ENCODE measurements at places on chromosomes 13 and 19. TPM values are rescaled to one million over a fixed set of nuclear protein-coding genes. Genes with fewer than 3 reads are reported as not detected.

Gene GRK1
- not detected for total RNA-seq

- no peak for DNase-seq
These were observed 20.8 kb upstream of the ZNRF4 start for GRCh38 chr19:5434351-5434917.

DNA sequence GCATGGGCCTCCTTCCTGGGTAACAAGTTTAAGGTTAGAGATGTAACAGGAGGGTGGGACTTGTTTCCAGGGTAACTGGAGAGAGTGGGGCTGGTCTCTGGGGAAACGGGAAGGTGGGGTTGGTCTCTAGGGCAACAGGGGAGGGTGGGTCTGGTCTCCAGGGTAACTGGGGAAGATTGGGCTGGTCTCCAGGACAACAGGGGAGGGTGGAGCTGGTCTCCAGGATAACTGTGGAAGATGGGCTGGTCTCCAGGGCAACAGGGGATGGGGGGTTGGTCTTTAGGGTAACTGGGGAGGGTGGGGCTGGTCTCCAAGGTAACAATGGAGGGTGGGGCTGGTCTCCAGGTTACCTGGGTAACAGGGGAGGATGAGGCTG lies 36.5 kb downstream of the SPTBN4 start:
- DNase-seq, result no peak

Gene MAP3K10
- total RNA-seq, result 21.7 TPM

- DNase-seq, result no peak
These were observed 122.0 kb upstream of the FNDC3A start for GRCh38 chr13:48853728-48854102.

DNA sequence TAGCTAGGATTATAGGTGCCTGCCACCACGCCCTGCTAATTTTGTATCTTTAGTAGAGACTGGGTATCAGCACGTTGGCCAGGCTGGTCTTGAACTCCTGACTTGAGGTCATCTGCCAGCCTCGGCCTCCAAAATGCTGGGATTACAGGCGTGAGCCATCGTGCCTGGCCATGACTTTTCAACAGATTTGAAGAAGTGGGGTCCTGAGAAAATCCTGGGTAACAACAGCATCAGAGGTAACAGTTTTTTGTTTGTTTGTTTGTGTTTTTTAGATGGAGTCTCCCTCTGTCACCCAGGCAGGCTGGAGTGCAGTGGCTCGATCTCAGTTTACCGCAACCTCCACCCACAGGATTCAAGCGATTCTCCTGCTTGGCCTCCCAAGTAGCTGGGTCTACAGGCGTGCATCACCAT lies 3.7 kb downstream of the JUNB start:
- DNase-seq, result no peak

- DNase-seq, result no peak
These were observed 102.1 kb downstream of the VWA8 start for GRCh38 chr13:41858780-41859179.

Gene GJA3
- 0.39 TPM for total RNA-seq

DNA sequence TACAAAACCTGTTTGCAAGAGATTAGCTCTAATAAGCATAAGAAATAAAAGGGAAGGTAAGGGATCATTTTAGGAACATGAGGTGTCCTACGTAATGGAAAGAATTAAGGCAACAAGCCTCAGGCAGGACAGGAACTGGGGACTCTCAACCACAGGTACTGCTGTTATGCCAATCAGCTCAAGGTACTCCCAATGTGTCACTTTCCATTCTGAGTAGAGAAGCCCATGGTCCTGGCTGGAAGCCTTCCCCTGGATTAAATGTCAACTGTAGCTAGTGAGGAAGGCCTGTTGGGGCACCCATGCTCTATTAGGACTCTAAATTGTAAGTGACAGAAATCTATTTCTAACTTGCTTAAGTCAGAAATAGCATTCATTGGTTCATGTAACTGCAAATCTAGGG lies 134.6 kb downstream of the DPF1 start:
- no peak for DNase-seq

Gene ANGPTL4
- 124 TPM for total RNA-seq

DNA sequence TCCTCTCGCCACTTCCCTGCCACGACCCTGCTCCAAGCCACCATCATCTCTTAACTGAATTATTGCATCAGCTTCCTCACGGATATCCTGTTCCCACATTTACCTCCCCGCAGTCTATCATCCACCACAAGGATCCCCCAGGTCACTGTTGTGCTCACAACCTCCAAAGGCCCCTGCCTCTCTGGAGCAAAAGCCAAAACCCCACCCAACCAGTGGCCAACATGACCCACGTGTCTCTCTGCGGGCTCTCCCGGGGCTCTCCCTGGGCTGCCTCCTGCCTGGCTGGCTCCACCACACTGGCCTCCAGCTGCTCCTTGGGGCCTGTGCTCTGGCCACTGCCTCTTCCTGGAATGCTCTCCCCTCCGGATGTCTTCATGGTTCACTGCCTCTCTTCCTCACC lies 809.3 kb downstream of the UQCRFS1 start:
- no peak for DNase-seq

Gene CEACAM3
- not detected for total RNA-seq

- no peak for DNase-seq
These were observed 6.2 kb upstream of the ZNF497 start for GRCh38 chr19:58368561-58369360.

Gene PABPC3
- 0.05 TPM for total RNA-seq

DNA sequence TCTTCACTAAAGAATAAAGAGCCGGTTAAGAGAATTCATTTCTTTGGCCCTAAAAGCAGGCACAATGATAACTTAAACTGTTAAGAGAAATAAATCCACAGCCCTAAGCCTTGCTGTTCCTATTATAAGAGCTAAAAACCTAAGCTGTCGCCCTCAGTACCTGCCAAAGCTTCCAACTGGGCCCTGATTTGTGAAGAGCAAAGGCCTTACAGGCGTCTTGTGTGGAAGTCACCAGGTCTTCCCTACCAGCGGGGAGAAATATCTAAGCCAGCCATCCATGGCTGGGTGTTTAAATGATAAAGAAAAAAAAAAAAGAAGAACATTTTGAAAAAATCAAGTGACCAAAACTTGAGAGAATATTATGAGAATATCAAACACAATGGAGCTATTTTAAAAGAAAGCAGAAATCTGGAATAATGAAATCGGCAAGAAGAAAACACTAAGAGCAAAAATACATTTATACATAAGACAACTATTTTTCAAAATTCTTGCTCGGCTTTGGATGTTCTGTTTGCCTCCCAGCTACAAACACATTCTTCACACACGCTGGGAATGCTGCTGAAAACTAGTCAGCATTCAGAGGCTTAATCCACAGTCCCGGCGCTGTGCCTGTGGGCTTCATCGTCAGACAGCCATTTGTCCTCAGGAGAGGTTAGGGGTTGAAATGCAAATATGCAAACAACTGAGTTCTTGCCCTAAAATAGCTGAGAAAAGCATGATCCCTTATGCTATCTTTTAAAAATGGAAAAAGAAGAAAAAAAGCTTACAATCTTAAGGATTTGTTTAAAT lies 89.8 kb upstream of the LSM14A start:
- no peak for DNase-seq

DNA sequence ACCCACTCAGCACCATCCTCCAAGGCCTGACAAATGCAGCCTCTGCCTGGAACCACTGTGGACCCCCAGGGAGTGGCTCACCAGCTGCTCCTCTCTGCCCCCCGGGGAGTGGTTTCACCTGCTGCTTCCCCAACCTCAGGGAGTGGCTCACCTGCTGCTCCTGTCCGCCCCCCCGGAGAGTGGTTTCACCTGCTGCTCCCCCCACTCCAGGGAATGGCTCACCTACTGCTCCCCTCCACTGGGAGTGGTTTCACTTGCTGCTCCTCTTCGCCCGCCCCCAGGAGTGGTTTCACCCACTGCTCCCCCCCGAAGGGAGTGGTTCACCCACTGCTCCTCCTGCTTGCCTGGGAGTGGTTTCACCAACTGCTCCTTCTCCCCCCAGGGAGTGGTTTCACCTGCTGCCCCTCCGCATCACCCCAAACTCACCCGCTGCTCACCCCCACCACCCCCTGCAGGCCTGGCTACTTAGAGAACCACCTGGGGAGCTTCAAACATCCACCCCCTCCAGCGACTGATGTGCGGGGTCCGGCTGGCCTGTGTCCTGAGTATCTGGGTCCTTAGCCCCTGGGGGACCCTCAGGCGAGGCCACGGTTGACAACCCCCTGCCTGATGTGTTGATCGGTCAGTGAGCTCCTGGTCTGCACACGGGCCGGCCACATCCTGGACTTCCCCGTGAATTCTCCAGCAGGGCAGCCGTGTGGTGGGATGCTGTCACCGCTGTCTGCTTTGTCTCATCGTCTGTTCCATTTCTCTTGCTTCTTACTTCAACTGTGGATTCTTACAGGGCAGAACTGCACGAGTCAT lies 14.6 kb upstream of the TMEM255B start:
- no peak for DNase-seq

- no peak for DNase-seq
These were observed 1490.3 kb downstream of the UQCRFS1 start for GRCh38 chr19:27722625-27723024.

DNA sequence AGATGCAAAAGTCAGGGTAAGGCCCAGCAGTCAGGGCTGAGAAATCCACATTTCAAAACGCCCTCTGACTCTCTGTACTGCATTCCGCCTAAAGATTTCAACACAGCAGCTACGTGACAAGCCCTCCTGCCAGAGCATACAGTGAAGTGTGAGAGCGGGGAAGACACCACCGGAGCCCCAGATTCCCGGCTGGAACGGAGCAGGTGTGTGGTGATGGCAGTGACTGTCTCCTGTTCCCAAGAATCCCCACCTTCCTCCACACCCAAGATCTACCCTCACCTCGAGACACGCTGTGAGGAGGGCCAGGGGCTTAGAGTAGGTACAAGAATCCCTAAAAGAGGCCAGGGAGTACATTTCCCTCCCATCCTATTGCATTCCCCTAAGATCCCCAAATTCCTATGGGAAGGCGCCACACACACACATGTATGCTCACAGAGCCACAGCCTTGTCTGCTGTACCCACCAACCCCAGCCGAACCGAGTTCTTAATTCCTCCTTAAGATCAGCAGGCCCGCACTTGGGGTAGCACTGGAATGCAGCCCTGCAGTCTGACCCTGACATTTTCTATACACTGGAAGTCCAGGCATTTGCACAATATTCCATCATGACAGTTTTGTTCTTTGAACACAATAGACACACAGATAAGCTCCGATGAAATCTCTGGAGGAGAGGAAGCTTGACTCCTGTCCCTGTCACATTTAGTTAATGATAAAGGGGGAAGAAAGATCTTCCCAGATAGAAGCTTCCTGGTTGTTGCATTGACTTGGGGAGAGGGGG lies 102.9 kb downstream of the FOXO1 start:
- no peak for DNase-seq

DNA sequence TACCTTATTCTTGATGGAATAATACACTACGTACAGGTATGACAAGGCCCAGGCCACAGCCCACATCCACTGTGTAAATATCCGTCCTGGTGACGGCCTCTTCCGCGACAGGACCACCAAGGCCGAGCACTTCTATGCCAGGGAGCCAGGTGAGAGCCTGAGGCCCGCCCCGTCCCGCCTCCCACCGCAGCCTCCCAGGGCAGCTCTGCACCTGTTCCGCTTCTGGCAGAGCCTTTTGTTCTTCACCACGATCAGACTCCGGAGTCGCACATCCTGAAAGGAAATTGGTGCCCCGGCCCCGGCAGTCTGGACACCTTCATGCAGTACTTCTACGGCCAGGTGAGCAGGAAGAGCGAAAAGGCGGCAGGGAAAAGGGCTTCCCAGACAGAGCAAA lies 10.6 kb upstream of the ZNF358 start:
- no peak for DNase-seq
